RPMI8226 (cell line): ENCODE measurements at places on chromosomes 12 and 14.

GRCh38 chr14:55858604-55859003 lies 259.6 kb upstream of the PELI2 start:
- no peak for DNase-seq

DNA sequence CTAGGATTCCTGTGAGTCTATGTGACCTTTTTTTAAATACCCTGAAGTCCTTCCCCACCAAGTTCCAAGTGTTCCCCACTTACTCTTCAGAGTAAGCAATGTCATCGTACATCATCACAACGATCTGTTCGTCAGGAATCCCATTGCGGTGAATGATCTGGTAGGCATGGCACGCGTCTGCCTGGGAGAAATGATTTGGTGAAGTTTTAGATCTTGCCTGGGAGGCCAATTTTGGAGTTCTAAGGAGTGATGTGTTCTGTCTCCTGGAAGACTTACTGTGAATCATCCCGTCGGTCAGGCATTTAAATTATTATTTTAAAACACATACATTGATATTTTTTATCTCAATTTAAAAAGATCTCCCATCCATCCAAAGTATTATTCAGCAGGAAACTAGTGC lies 29.8 kb downstream of the LGMN start:
- no peak for DNase-seq

DNA sequence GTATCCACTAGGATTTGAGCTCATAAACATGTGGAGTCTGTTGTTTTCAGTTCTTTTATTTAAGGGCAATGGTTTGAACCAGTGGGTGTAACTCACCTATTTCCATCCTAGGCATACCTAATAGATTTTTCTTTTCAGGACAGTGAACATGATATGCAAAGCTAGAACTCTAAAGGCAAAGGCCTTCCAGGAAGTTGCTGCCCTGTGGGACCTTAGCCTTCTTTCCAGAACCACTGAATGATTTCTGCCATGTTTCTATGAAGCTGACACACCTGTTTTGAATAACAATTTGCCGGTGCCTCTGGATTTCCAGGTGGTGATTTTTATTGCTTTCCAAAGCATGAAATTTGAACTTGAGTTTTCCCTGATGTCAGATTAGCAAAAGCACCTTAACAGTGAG lies 372.9 kb upstream of the FAR2 start:
- DNase-seq: no peak

DNA sequence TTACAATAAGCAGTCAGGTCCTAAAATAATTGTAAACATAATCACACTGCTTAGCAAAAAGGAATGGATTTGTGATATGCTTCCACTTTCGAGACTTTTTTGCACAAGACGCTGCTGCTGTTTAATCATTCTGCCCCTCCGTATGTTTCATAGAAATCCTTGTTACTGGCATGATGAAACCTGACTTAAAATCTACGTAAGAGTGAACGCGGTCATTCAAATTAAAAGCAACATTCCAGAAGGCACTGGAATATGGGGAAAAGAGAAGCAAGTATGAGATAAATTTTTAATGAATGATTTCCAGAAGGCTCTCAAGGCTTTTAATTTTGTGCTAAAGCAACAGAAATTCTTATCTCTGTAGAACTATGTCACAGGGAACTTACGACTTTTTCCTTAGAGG lies 1.1 kb downstream of the CNIH1 start:
- DNase-seq: no peak

DNA sequence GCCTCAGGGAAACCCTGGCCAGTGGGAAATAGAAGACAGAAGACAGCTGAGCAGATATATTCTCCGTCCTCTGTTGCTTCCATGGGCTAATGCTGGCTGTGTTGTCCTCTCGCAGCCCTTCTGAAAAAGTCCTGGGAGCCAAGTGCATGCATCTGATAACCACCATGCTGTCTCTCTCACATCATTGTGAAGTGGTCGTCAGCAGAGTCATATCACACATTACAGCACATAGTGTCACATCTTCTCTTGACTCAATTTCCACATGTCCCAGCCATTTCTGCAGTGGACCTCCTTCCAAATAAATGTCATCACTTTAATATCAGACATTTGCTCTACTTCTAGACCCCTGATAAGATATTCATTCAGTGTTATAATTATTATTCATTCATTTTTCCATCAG lies 3.8 kb downstream of the TAS2R20 start:
- no peak for DNase-seq
